Sigmoid colon (tissue), 7 donors: ENCODE measurements at places on chromosomes 13 and 19.

DNA sequence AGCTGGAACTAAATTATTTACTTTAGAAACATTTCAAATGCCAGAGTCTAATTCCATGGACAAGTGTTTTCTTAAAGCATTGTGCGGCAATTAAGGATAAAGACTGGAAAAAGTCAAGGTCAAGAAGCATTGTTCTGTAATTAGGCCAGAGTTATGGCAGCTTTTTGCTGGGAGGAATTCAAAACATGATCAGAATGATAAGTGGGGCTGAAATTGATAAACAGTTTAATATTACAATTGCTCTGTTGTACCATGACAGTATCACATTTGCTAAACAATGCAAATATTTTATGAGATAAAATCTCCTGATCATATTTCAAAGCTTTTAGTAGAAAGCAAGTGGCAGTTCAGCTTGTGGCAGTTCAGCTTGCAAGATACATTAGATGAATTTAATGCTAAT is 513.7 kb downstream of the GPC6 start:
- no peak for DNase-seq

GRCh38 chr13:30900436-30900835 is 5.6 kb upstream of the MEDAG start:
- DNase-seq = no peak

DNA sequence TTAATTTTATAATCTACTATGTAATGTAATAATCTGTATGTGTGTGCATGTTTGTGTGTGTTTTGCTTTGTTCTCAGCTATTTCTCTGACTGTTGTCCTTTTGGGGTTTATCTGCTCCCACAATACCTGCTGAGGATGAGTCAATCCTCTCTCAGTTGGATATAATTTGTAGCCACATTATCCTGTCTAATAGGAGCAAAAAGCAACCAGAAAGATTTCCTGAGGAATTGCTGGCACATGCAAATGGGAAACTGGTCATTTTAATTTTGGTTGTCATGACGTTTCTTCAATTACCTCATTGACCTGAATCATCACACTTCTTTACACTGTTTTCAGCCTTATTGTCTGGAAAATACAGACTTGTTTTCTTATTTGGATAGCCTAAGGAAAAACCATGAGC is 488.4 kb downstream of the KLF5 start:
- DNase-seq = no peak

DNA sequence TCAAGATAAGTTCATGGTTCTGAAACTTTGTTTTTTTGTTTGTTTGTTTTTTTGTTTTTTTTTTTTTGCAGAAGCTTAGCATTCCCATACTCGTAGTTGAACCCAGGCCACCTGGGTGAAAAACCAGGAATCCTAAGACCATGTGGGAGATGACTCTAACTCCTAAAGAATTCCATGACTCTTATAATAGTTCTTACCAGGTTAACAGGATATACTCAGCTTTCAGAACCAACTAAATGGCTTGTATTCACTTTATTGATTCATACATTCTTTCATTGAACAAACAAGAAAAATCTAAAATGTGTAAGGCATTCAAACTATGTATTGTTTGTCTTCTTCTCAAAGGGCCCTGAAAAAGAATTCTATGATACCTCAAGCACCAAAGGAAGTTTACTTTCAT is 40.5 kb upstream of the KLF5 start:
- DNase-seq = no peak

DNA sequence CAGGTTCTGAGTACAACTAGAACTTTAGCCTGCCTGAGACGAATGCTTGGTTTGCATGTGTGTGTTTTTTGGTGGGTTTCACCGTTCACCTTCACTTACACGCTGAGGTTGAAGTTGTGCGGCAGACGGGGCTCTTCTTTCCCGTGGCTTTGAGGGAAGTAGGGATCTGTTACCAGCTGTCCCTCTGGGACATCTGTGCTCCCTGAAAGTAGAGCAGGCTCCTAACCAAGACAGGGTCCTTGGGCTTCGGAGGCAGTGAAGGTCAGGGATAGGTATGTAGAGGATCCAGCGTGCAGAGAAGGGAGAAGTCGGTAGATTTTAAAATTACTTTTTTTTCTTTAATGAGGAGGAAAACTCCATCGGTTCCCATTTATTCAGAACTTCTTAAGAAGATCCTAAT is 48.7 kb downstream of the ZNF536 start:
- DNase-seq = no peak

GRCh38 chr13:40292108-40292507 is 374.3 kb downstream of the FOXO1 start:
- no peak for DNase-seq

DNA sequence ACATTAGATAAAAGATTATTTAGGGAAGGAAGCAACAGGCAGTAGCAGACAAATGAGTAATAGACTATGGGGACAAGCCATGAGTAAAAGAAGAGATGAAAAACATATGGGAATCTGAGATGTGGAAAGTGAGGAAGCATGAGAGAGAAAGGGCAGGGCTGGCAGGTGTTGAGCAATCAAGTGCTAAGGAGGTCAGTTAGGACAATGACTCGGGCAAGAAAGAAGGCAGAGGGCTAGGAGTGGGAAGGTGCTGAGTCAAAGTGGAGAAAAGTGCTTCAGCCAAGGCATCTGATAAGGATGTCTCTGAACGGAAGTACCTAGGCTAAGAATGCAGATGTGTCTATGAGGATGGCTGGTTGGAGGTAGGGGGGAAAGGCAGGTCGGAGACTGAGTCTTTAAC is 291.9 kb upstream of the HTR2A start:
- no peak for DNase-seq

GRCh38 chr13:25421612-25422011 is 49.8 kb downstream of the ATP8A2 start:
- no peak for DNase-seq

DNA sequence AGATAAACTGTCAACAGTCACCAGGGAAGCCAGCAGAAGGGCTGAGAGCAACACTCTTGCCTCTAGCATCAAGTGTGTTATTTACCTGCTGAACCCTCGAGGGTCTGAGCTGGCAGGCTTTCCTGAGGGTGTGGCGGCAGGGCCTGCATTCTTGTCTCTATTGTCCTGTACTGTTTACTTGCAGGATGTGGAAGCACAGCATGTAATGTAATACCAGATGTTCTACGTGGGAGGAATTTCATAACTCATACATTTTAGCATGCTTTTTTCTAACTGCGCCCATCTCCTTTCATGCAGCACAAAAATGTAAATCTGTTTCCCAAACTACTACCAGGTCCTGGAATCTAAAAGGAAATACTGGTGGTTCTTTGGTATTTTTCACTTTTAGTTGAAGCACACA is 153.1 kb downstream of the RGCC start:
- DNase-seq = no peak
